GM23338 (cell line): ENCODE measurements at places on chromosomes 6 and 20.

DNA sequence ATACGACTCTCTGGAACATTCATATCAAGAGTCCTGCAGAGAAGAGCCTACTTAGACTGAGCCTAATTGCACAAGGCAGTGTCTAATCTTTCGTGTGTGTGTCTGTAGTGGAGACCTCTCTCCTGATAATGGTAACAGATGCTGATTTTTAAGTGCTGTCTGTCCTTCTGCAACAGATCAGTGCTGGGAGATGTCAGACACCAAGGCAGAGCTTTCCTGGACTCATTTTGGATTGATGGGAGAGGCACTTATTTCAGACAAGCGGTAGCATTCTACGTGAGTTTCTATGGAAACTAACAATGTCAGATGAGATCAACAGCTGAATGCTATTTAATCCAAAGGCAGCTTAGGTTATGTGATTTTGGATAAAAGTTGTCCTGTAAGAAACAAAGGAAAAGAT lies 167.6 kb downstream of the PLCB4 start:
- H3K36me3 ChIP-seq, result no peaks in the 10 kb centered on the region; the same call in 1 of the 2 replicates
- no peaks in the 10 kb centered on the region for H3K4me1 ChIP-seq
- no peak for DNase-seq
- no peak overlapping the region for H3K27ac ChIP-seq
- no peak overlapping the region for H3K4me3 ChIP-seq
- no peaks in the 10 kb centered on the region for H3K27me3 ChIP-seq

- H3K4me1 ChIP-seq, result no peaks in the 10 kb centered on the region
- DNase-seq, result no peak
- no peaks in the 10 kb centered on the region for H3K27me3 ChIP-seq
- H3K27ac ChIP-seq, result no peak overlapping the region
Observed at GRCh38 chr6:55866128-55866527, 9.3 kb downstream of the BMP5 start.

DNA sequence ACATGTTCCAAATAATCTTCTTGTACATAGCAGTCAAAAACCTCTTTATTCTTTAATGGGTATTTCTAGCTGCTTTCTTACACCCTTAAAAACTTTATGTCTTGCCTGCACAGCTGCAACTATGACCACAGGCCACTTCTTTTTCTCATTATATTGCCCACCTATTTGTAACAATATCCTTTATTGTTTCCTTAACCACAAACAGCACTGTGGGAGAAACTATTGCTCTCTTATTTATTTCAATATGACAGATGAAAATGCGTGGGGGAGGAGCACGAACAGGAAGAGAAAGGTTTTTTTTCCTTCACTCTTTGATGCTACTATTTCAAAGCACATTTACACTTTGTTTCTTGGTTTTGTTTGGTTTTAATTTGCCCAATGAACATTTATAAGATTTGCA lies 253.5 kb downstream of the GJA1 start:
- H3K36me3 ChIP-seq, result no peaks in the 10 kb centered on the region
- H3K4me1 ChIP-seq, result no peaks in the 10 kb centered on the region
- no peak overlapping the region for H3K27ac ChIP-seq
- no peak for DNase-seq

DNA sequence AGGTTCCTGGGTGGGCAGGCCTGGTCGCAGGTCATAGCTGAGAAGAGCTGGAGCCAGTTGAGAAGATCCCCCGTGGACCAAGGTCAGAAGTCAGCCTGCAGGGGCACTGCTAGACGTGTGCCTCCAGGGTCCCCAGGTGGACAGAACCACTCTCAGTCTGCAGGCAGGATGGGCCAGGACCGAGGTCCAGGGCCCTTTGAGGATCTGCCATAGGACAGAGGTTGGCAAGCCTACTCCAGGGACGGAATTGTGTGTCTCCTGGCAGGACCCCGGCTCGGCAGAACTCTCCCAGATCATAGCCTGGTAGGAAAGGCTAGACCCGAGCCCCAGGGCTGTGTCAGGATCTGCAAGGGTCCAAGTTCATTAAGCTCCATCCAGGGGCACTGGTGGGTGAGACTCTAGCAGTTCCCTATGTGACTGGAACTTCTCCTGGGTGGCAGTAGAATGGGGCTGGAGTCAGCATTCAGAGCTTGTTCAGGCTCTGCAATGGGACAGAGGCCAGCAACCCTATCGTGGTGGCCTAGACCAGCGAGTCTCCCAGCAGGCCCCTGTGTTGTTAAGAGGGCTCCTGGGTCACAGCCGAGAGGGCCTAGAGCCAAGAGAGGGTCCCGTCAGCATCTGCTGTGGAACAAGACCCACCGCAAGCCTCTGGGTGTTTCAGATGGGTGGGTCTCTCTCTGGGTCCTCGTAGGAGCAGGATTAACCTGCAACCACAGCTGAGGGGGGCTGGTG lies 18.2 kb downstream of the TTLL2 start:
- H3K27me3 ChIP-seq, result no peaks in the 10 kb centered on the region
- no peaks in the 10 kb centered on the region for H3K36me3 ChIP-seq
- no peak overlapping the region for H3K27ac ChIP-seq
- DNase-seq, result no peak
- H3K4me1 ChIP-seq, result no peaks in the 10 kb centered on the region
- no peak overlapping the region for H3K4me3 ChIP-seq

- no peak for DNase-seq
- H3K4me1 ChIP-seq, result no peaks in the 10 kb centered on the region
- no peak overlapping the region for H3K27ac ChIP-seq
- no peaks in the 10 kb centered on the region for H3K27me3 ChIP-seq
Observed at GRCh38 chr6:159753081-159753872, 8.6 kb upstream of the ACAT2 start.

DNA sequence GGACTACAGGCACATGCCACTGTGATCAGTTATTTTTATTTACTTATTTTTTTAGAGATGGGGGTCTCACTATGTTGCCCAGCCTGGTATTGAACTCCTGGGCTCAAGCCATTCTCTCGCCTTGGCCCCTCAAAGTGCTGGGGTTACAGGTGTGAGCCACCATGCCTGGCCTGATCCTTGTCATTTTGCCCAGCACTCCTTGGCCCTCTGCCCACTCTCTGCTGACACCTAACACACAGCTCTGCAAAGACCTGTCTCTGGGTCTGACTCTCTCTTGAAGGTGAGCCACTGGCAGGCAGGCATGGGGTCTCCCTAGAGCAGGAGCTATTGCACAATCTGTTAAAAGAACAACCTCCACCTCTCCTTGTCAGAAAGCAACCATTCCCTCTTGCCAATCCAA lies 155.6 kb downstream of the ZFP64 start:
- no peak for DNase-seq
- H3K4me3 ChIP-seq, result no peak overlapping the region
- H3K36me3 ChIP-seq, result no peaks in the 10 kb centered on the region
- H3K27ac ChIP-seq, result no peak overlapping the region
- 0 out of 2 replicates have a peak, but pooled peaks cover 8% of the 10 kb centered on the region for H3K4me1 ChIP-seq
- H3K27me3 ChIP-seq, result no peaks in the 10 kb centered on the region

- peaks cover 5% of the 10 kb centered on the region; the same call in 1 of the 2 replicates for H3K4me1 ChIP-seq
- H3K27me3 ChIP-seq, result peaks cover 11% of the 10 kb centered on the region
- H3K4me3 ChIP-seq, result no peak overlapping the region
- no peaks in the 10 kb centered on the region for H3K36me3 ChIP-seq
- H3K27ac ChIP-seq, result no peak overlapping the region
Observed at GRCh38 chr20:59008715-59009336, 1.8 kb upstream of the CTSZ start.

DNA sequence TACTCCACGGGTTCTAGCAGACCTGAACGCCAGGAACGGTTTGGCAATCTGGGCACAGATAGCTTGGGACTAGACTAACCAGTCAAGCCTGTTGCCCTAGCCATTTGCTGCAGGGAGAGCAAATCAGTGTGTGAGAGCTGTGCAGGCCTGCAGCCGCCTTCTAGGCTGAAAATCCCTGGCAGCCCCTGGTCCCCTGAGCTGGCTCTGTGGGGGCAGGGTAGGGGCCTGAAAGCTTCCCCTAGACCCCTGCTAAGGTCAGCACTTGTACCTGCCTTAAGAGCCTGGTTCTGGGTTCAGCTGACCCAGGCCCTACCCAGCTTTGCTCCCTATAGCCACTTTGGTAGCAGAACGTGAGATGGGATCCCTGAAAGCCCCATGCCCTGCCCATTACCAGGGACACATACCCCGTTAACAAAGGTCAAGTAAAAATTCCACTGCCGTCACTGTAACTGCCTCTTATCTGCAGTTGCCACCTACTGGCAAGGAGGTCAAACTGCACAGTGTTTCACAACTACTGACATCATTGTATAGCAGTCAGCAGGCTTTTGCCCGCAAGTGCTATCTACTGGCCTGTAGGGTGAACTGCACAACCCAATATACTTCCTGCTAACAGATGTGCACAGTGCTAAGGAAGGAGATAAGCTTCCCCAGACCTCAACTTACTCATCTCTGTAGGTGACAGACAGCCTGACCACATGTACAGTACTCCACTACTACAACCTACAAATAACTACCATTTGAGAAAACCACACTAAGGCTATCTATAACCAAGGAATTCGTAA lies 95.1 kb upstream of the OLIG3 start:
- no peak overlapping the region for H3K27ac ChIP-seq
- H3K27me3 ChIP-seq, result no peaks in the 10 kb centered on the region
- no peak overlapping the region for H3K4me3 ChIP-seq

GRCh38 chr6:107668743-107669474 lies 155.2 kb downstream of the SCML4 start:
- no peak for DNase-seq
- H3K4me1 ChIP-seq, result peaks cover 41% of the 10 kb centered on the region
- H3K36me3 ChIP-seq, result no peaks in the 10 kb centered on the region
- H3K4me3 ChIP-seq, result no peak overlapping the region
- no peak overlapping the region for H3K27ac ChIP-seq
- H3K27me3 ChIP-seq, result no peaks in the 10 kb centered on the region

DNA sequence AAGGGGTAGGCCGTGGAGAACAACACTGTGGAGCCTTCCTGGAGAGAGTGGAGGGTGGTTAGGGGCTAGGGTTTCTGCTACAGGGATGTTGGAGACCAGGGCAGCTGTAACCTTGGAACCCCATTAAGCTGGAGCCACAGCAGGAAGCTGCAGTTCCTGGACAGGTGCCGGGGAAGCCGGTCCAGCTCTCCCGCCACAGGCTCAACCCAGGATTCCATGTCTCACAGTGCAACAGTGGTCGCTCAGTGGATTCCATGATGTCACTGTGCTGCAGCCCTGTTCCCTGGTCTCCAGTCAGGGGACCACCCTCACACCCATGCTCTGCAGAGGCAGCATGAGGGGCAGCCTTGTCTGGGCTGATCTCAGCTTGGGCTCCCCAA lies 264.6 kb upstream of the CDYL start:
- H3K27me3 ChIP-seq, result no peaks in the 10 kb centered on the region
- no peaks in the 10 kb centered on the region for H3K36me3 ChIP-seq
- H3K4me1 ChIP-seq, result no peaks in the 10 kb centered on the region
- H3K4me3 ChIP-seq, result no peak overlapping the region

GRCh38 chr6:101392586-101393230 lies 800 bp upstream of the GRIK2 start:
- DNase-seq, result peak; percentile 53
- peaks cover 10% of the 10 kb centered on the region; the same call in 1 of the 2 replicates for H3K4me1 ChIP-seq
- peaks cover 59% of the 10 kb centered on the region for H3K27me3 ChIP-seq

DNA sequence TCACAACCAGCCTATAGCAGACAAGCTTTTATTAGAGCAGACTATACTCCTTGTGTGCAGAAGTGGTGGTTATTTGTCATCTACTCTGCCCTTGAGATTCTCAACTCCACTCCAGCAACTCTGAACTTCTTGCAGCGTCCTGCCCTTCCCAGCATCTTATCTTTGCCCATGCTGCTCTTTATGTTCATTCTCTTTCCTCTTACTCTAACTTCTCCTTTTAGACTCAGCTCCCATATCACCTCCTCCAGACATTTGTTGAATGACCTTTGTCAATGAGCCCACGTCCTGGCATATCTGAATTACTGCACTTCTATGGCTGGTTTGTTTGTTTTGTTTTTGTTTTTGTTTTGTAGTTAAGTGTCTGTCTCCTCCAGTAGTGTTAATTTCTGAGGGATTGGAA lies 81.2 kb downstream of the KCNQ5 start:
- no peaks in the 10 kb centered on the region for H3K27me3 ChIP-seq
- H3K4me3 ChIP-seq, result no peak overlapping the region
- H3K4me1 ChIP-seq, result no peaks in the 10 kb centered on the region
- no peak overlapping the region for H3K27ac ChIP-seq

- H3K27me3 ChIP-seq, result no peaks in the 10 kb centered on the region
- no peak overlapping the region for H3K4me3 ChIP-seq
- H3K36me3 ChIP-seq, result no peaks in the 10 kb centered on the region
Observed at GRCh38 chr6:74755778-74756177, 450.1 kb downstream of the COL12A1 start.

DNA sequence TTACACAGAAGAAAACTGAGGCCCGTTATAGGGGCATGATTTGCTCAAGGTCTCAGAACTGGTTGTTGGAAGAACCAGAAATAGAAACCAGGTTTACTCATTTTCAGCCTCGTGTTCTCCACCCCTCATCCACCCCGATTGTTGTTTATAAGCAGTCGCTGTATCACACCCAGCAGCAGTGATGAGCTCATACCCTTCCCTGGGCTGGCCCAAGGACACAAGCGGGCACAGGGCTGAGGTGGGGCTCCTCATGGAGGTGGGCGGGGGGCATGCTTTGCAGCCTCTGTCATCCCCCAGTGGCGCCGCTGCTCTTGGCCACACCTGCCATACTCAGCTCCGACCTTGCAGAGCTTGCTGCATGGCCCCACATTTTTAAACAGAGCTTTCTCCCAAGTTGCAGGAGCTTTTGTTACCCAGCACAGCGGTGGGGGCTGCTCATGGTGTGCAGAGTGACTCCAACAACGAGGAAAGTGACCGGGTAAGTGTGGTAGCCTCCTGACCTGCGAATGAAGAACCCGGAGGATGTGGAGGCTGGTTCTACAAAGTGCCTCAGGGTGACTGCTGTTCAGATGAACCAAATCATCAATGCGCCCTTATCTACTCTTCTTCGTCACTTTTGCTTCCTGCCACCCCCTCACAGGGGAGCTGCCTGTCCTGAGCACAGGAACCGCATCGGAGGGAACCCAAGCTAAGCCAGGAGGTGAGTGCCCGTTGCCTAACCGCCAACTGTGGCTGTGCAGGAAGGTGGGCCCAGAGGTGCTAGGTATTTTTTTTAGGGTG lies 43.6 kb upstream of the NKX2-2 start:
- H3K27ac ChIP-seq, result no peak overlapping the region
- no peaks in the 10 kb centered on the region for H3K36me3 ChIP-seq
- no peak overlapping the region for H3K4me3 ChIP-seq
- no peak for DNase-seq
- no peaks in the 10 kb centered on the region for H3K27me3 ChIP-seq

DNA sequence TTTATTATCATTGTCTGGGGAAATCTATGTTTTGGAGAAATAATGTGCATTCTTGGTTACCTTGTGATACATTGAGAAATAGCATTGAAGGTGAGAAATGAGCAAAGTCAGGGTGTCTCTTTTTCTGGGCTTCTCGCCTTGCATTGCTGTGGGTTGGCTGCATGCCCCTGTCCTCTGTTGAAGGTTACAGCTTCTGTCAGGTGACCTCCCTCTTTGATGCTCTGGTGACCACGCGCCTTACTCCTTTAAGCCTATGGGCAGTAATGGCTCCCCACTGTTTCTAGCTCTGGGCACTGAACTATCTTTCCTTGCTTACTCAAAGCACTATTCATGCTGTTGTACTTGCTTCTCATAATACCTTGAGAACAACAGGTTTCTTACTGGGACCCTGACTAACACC lies 14.6 kb downstream of the ADGRB3 start:
- H3K4me1 ChIP-seq, result no peaks in the 10 kb centered on the region; the same call in 1 of the 2 replicates
- H3K27me3 ChIP-seq, result no peaks in the 10 kb centered on the region
- no peak overlapping the region for H3K4me3 ChIP-seq
- H3K27ac ChIP-seq, result no peak overlapping the region
- H3K36me3 ChIP-seq, result no peaks in the 10 kb centered on the region

- no peaks in the 10 kb centered on the region for H3K27me3 ChIP-seq
- H3K4me1 ChIP-seq, result no peaks in the 10 kb centered on the region
- H3K4me3 ChIP-seq, result no peak overlapping the region
- no peak overlapping the region for H3K27ac ChIP-seq
Observed at GRCh38 chr20:6956574-6956973, 189.1 kb downstream of the BMP2 start.
